ENCODE measurements at places on chromosomes 16 and 17.

GRCh38 chr16:50400967-50401348 is 32.2 kb upstream of the BRD7 start:
- no peak for DNase-seq

- peak; percentile 60 for DNase-seq
Observed at GRCh38 chr17:42183741-42184711, 1.2 kb downstream of the HCRT start.

GRCh38 chr16:54936979-54937670 is 6.5 kb downstream of the IRX5 start:
- DNase-seq, result peak; percentile 80

DNA sequence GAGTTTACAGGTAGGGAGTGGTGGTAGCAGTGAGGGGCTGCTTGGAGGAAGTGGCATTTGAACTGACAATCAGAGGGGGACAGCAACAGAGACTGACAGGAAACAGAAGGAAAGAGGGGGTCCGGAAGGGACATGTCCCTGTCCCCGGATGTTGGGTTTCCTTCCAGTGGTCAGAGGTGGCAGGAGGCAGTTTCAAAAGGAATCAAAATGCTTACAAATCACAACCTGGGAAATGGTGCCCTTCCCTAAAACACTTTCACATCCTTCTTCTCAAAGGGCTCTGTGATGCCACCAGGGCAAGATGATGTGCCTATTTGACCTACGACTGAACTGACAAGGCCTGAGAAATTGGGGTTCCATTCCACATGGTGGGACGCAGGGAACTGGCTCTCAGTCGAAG is 19.7 kb downstream of the ADGRG1 start:
- DNase-seq, result no peak

- peak; percentile 36 for DNase-seq
Observed at GRCh38 chr16:67419931-67420330, 3.7 kb upstream of the ZDHHC1 start.

DNA sequence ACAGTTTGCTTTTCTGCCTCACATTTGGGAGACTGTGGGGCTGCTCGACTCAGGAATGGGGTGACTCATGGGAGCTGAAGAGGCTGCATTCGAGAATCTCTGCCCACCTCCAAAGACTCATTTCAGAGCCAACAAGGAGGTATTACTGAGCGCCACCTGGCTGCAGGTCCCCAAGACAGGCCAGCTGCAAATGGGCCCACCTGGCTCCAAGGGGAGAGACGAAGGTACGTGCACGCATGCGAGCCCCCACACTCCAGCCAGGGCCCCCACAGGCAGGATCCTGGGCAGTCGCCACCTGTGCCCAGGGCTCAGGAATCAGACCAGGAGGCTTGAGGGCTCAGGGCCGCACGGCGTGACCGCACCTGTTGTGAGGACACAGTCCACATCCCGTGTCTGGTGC is 6.0 kb downstream of the HAGHL start:
- no peak for DNase-seq

GRCh38 chr17:7997186-7997585 is 5.2 kb upstream of the GUCY2D start:
- peak; percentile 32 for DNase-seq

DNA sequence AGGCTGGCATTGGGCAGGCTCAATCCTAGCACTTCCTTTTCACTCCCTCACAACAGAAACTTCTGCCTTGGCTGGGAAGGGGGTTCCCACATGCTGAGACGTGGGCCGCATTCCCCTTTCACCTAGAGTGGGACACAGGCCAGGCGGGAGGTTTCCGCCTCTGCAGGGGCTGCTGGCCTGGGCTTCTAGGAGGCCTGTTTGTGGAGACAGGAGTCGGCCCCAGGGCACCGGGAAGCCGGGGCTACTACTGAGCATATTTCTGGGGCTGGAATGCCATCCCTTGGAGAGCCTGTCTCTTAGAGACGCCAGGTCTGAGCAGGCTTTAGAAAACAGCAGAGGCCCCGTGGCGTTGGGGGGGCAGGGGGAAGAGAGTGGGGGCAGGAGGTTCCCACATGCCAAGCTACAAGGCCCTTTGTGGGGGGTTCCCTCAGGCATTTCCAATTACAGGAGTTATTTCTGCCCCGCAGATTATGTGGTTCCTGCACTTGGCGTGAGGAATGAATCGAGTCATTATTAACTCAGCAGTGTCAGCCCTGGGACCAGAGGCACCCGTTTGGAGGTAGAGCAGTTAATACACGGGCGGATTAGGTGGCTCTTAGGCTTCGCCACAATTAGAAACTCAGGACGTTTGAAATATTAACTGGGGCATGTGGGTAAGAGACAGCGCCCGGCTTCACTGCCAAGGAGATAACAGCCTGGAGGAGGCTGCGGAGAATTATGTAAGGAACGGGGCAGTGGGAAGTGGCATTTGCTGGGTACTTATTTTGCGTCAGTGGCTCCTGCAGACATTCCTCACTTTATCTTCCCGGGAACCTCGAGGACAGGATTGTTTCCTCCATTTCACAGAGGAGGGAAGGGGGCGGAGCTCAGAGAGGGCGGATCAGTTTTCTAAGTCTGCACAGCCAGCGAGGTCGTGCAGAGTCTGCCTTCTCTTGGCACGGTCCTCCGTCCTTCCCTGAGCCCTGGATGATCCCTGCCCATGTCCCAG is 162.5 kb downstream of the MAF start:
- DNase-seq, result no peak

- no peak for DNase-seq
Observed at GRCh38 chr17:39701012-39701783, 1.3 kb downstream of the ERBB2 start.

DNA sequence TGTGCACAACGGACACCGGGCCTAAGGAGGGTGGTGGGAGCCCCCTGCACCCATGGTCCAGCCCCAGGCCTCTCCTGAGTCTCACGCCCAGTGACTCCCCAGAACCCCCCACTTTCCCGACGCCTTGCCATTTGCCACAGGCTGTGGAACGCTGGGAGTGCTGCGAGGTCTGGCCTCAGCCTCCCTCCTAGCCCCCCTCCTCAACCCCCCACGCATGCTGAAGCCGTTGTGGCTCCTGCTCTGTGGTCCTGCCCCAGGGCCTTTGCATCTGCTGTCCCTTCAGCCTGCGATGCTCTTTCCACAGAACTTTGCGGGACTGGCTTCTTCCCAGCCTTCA is 226.0 kb upstream of the GSE1 start:
- no peak for DNase-seq

DNA sequence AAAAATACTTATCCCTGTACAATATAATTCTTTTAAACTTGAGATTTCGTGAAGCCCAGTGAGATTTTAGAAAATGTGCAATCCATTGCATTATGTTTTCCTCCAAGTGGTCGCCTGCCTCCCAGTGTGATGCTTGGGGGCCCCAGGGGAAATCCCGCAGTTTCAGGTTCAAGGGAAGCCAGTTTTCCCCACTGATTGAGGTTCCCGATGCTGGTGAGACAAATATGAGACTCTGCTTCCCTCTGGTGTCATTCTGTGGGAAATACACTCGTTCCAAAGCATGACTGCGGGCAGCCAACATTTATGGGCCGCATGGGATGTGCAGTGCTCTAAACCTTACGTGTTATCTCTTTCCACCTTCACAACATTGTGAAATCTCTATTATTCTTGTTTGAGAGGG is 200.8 kb downstream of the PRKCB start:
- peak; percentile 35 for DNase-seq

GRCh38 chr17:47935961-47936360 is 5.4 kb upstream of the PNPO start:
- DNase-seq, result peak; percentile 74

DNA sequence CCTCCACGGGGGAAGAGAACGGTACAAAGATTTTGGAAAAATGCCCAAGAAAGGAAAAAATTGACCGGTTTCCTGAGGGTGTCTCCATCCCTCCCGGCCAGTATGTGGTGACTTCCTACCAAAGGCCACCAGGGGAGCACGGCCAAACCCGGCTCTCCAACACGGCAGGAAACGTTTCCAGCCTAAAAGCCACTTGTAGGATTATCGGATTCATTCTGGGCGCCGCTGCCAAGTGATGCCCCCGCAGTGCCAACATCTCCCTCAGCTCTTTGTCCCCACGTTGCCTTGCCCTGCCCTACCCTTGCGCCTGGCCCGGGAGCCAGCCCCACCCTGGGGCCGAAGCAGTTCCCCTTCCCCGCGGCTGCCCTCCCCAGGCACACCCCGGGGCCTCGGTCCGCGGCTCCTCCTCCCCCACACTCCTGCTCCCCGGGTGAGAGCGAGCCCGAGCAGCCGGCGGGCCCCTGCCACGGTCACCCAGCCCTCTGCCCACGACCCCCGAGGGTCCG is 688 bp downstream of the CRK start:
- DNase-seq, result peak; percentile 68

DNA sequence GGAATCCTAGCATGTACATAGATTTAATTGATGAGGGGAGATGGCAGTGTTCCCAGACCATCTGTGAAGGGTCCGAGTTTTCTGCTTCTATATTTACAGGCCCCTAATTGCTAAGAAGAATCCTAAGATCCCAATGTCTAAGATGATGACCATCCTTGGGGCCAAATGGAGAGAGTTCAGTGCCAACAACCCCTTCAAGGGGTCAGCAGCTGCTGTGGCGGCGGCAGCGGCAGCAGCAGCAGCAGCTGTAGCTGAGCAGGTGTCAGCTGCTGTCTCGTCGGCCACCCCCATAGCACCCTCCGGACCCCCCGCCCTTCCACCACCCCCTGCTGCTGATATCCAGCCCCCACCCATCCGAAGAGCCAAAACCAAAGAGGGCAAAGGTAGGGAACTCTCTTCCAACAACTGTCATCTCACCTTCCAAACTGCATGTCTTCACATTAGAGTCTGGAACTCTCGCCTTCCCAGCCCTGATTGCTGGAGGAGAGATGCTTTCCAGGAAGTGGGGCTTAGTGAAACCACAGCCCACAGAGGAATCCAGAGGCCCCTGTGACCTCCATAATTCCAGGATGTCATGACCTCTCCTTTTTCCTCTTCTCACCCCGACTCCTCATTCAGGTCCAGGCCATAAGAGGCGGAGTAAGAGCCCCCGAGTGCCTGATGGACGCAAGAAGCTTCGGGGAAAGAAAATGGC is 4.7 kb downstream of the CHD3 start:
- no peak for DNase-seq

DNA sequence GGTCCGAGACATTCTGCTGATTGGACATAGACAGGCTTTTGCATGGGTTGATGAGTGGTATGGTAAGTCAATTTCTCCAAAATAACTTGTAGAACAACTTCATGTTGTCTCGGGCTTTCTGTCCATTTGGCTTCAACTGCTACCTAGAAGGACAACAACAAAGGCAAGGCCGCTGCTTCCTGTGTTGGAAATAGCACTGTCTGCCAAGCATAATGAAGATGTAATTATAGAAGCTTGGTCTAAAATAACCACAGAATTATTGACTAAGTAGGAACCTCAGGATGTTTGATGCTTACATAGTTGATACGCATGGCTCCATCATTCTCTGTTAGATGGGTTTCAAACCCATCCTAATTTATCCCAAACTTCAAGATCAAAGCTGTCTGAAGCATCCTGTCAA is 42.3 kb upstream of the NOL11 start:
- DNase-seq, result no peak

- no peak for DNase-seq
Observed at GRCh38 chr17:20022701-20023100, 13.5 kb downstream of the SPECC1 start.

DNA sequence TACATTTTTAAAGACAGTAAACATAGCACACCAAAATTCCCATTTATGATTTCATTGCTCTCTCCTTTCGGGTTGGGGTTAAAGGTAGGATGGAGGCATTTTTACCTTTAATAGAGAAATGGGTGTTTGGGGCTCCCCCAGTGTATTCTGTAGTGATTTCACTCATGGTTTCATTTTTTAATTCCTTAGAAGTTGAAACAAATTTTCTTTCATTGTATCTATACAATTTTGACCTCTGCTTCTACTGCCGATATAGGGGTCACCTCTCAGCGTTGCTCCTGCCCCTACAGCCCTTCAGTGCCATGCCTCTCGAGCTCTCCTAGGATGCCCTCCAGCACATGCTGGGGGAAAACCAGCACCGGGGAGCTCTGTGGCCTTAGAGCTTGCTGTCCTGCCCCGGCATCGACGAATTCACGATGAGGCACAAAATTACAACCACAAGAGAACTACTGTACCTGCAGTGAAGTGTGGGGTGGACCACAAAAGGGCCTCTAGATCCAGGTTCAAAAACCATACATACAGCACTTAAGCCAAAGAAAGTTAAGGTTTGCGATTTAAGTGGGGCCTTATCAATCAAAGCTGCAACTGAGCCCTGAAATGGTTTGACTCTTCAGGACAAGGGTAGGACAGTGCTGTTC is 39.3 kb downstream of the LITAFD start:
- DNase-seq, result no peak

DNA sequence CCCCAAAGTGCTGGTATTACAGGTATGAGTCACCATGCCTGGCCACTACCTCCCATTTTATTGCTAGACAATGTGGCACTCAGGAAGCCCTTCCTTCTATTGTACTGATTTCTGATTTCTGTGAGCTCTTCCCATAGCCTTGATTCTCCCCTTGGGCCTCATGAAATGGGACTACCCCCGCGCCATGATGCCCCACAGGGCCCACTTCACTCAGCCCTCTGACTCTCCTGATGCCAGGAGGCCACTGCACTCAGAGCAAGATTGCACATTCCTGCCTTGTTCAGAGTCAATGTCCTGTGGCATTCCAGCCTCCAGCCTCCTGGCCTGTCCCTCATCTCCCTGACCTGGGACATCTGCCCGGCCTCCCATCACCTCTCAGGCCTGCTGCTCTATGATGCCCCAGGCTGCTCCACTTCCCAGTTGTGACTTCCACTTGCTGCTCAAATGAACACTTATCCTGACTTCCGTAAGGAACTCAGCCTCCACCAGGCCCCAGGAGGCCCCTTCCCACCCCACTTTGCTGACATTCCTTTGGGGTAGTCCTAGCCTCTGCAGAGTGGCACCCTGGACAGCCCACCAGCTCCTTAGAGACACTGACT is 66.6 kb upstream of the KSR1 start:
- no peak for DNase-seq

DNA sequence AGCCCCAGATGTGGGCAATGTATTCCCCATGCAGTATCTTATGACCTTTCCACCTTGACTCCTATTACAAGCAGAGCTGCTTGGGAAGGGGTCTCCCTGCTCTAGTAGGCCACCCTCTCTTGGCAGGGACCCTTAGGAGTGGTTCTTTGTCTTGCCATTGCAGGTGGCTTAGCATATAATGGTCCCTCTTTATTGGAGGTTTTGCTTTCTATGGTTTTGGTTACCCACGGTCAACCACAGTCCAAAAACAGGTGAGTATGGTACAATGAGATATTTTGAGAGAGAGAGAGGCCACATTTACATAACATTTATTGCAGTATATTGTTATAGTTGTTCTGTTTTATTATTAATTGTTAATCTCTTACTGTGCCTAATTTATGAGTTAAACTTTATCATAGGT is 472.8 kb upstream of the ASIC2 start:
- no peak for DNase-seq

All from fibroblast of upper back skin (primary cell).